ENCODE measurements at places on chromosomes 7 and 10.

- DNase-seq, result no peak
These were observed 9.7 kb downstream of the COMTD1 start for GRCh38 chr10:75226095-75226494.

GRCh38 chr10:58741673-58742072, 229.0 kb downstream of the BICC1 start:
- no peak for DNase-seq

DNA sequence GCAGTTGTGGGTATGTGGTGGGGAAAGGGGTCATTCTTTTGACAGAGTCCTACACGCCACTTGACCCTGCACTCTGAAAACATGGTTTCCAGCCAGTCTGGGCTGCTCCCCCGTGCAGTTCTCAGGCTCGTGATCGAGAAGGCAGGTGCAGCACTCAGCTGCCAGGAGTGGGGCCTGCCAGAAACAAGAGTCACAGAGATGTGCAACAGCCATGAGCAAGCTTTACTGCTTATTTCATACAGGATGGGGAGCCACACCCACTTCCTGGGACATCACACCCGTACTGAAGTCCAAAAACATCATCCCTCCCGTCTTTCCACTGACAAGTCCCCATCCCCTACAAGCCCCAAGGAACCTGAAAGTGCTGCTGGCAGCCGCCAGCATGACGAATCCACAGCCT, 9.3 kb downstream of the ATG9B start:
- DNase-seq, result no peak

DNA sequence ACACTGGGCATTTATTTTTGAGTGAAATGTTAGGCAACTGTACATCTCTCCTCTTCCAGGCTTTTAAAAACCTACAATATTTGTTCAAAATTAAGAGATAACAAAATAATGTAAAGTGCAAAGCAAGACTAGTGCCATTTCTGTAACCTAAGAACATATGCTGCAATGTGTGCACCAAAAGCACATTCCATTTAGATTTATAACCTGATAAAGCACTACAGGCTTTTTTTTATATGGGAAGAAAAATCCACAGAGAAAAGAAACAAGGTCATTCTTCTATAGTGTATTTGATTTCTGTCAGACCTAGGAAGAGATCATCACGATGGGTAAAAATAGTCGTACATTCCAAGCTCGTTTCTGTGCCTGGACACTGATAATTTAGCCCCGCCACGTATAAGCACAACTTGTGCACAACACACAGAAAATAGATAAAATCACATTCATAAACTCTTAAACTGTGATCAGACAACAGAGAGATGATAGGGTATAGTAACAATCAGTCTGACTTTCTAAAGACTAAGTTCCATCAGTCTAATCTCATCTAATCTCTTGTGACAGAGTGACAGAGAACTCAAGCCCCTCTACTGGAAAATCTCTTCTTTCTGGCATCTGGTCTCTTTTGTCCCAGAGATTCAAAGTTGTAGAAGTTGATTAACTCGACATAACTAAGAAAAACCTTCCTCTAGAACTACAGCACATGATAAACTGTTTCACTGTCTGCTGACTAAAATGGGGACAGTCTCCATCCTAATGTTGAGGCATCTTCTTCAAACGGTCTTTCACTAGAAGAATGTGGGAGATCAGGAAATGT, 6.7 kb downstream of the LAMB1 start:
- no peak for DNase-seq

DNA sequence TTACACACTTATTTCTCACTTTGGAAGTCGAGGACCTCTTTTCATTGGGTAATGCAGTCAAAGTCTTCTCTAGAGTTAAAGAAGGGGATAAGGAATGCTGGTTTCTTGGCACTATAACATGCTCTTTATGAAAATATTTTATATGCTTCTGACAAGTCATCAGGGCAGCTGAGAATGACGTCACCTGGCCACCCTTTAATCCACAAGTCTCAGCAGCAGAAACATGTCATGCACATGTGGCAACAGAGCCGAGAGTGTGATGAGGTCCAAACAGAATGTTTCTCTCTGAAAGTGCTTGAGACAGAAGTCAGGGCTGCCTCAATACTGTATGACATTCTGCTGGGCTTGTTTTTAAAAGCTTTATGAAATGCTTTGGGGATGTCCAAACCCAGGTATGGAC, 63.5 kb upstream of the C10orf90 start:
- no peak for DNase-seq

- DNase-seq, result no peak
These were observed 593.8 kb upstream of the ANKRD30A start for GRCh38 chr10:36531621-36532020.

DNA sequence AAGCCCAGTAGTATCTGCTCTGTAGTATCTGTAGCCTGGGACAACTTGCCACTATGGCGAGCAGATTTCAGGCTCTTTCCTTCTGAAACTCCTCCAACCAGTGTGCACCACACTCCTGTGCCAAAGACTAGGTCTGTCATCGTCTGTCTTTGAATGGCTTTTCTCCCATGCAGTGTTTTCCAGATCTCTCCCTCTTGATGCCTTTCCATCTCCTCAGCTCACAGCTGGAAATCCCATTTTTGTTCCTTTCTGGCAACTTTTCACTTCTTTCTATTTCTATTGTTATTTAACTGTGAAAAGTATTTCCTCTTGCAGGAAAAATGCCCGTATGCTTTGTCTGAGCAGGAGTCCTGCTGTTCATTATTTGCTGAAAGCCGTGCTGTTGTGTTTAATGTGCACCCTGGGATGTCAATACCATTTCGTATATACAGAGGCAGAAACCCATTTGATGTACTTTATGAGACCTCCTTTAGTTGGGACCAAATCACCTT, 373.7 kb downstream of the PHTF2 start:
- no peak for DNase-seq

GRCh38 chr7:149202831-149203231, 7.5 kb downstream of the ZNF282 start:
- no peak for DNase-seq

GRCh38 chr10:124206616-124207015, 113.2 kb upstream of the CHST15 start:
- DNase-seq, result no peak

- DNase-seq, result no peak
These were observed 159.2 kb downstream of the RGS10 start for GRCh38 chr10:119383174-119383856.

- DNase-seq, result no peak
These were observed 6.5 kb downstream of the UNCX start for GRCh38 chr7:1238931-1239802.

GRCh38 chr7:90007001-90007654, 147.1 kb upstream of the STEAP1 start:
- DNase-seq, result no peak

DNA sequence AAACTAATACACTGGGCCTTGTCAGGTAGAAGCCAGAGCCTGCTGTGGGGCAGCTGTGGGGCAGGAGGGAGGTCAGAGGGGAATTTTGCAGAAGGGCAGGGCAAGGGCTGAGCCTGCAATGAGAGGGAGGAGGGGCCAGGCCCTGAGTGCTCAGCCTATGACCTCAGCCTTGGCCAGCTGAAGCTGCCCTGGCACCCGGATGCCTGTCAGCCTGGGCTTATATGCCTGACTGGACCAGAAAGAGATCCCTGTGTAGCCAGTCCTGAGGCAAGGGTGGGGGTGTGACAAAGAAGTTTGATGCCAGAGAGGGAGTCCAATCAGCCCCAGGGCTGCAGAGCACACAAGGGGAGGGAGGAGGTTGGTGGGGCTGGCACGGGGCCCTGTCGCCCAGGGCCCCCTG, 22.3 kb upstream of the PRRT4 start:
- no peak for DNase-seq

Measured in naive thymus-derived CD8-positive, alpha-beta T cell (primary cell).